ENCODE measurements at places on chromosomes 2 and 18. TPM values are rescaled to one million over a fixed set of nuclear protein-coding genes. Genes with fewer than 3 reads are reported as not detected.

The METTL4 gene
- polyA plus RNA-seq, result 4.9 TPM

The FLACC1 gene
- 0.32 TPM for polyA plus RNA-seq

The OSR1 gene
- 48.0 TPM for polyA plus RNA-seq

The COLEC12 gene
- polyA plus RNA-seq, result 0.83 TPM

The TUBB8B gene
- polyA plus RNA-seq, result not detected

The KDSR gene
- polyA plus RNA-seq, result 19.3 TPM

The GAL3ST2 gene
- polyA plus RNA-seq, result not detected

The TNS1 gene
- polyA plus RNA-seq, result 41.1 TPM

The ESPNL gene
- 2.6 TPM for polyA plus RNA-seq

The CRYGB gene
- not detected for polyA plus RNA-seq

The C18orf54 gene
- polyA plus RNA-seq, result 1.2 TPM

The AGXT gene
- polyA plus RNA-seq, result not detected

The DSC2 gene
- not detected for polyA plus RNA-seq

The ANKRD30B gene
- not detected for polyA plus RNA-seq

The NEDD4L gene
- polyA plus RNA-seq, result 10.9 TPM

The MYO5B gene
- polyA plus RNA-seq, result 0.24 TPM

The CYS1 gene
- 0.12 TPM for polyA plus RNA-seq

The LOXHD1 gene
- polyA plus RNA-seq, result not detected

The GALNT14 gene
- not detected for polyA plus RNA-seq

The TANK gene
- polyA plus RNA-seq, result 24.8 TPM

The PRADC1 gene
- polyA plus RNA-seq, result 23.1 TPM

The SEH1L gene
- 25.1 TPM for polyA plus RNA-seq

The TMEM169 gene
- polyA plus RNA-seq, result 0.15 TPM

The CDH20 gene
- not detected for polyA plus RNA-seq

The PAX3 gene
- not detected for polyA plus RNA-seq

The ICA1L gene
- polyA plus RNA-seq, result 1.8 TPM

The NPPC gene
- polyA plus RNA-seq, result 0.55 TPM

The DLGAP1 gene
- 0.09 TPM for polyA plus RNA-seq

The NAT8 gene
- not detected for polyA plus RNA-seq

The CCDC85A gene
- 1.5 TPM for polyA plus RNA-seq

The GKN2 gene
- not detected for polyA plus RNA-seq

The RNF103 gene
- polyA plus RNA-seq, result 7.2 TPM
